ENCODE measurements at places on chromosomes 5 and 9.

GRCh38 chr5:109759306-109759705 is 69.6 kb downstream of the MAN2A1 start:
- DNase-seq = no peak

- no peak for DNase-seq
These were observed 43.7 kb upstream of the TTC1 start for GRCh38 chr5:159965031-159965837.

DNA sequence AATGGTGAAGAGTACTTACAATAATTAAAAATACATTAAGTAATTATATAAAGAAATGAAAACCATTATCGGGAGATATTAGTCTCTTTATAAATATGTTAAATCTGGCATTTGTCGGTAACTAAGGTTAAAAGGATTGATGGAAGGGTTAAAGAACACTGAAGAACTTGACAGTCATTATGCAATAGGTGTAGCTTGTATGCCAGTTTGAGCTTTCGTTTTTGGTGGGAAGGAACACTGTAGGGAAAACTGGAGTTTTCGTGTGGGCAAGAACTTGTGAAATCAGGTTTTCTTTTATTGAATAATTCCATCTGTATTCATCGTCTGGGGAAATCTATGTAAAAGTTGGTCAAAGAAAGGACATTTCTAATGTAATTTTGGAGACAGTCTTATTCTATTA is 142.3 kb downstream of the DMRTA1 start:
- no peak for DNase-seq

- no peak for DNase-seq
These were observed 3.0 kb upstream of the C5orf52 start for GRCh38 chr5:157668356-157668755.

DNA sequence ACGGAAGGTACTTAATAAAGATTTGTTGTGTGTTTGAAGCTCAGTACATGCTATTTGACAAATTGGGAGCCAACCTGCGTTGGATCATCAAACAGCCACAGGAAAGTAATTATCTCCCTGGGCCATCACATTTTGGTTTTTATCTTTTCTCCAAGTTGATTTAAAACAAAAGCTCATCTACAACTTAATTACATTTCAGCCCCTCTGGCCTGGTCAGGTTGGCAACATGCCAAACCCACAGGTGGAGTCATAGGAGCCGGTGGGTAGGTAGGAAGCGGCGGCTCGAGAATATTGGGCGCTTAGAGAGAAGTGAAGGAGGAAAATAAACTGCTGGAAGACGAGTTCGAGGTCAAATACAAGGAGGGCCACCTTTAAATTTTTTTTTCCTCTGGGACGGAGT is 64.9 kb upstream of the FANCC start:
- no peak for DNase-seq

DNA sequence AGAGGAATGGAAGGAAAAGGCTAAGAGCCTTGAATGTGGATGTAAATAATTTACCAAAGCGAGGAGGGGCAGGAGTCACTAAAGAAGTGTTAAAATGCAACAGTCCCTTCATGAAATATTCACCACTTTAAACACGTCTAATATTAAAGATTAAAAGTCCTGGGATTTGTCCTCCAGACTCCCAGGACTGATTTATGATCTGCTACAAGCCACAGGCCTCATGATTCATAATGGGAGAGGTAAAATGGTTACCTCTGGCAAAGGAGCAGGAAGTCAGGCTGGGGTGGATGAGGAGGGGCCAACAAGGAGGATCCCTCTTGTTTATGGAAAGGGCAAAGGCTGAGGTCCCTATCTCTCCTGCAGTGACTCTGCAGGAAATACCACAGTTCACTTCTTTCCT is 292.4 kb downstream of the TRIM32 start:
- DNase-seq = no peak

DNA sequence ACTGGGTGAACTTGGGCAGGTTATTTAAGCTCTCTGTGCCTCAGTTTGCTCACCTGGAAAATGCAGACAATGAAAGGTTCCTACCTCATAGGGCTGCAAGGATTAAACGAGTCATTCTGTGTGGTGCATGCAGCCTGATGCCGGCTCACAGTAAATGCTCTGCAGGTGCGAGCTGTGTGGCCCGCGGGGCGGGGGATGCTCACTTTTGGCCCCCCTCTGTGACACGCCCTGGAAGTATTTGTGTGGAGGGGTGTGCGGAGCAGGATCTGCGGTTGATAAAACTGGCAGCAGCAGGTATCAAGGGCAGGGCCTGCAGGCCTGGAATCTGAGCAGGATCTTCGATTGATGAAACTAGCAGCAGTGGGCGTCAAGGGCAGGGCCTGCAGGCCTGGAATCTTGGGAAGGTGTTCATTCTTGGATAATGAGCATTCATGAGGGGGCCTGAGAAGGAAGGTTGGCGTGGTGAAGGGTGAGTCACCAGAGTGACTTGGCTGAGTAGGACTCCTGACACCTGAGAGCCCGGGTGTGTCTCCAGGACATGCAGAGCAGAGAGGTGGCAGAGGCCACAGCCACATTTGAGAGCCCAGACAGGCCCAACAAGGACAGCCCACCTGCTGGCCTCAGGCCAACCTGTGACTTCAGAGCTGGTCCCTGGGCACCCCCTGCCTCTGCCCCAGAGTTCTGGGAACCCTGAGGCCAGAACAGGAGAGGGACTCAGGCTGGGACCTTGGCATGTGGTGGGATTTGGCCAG is 11.9 kb downstream of the UNC5A start:
- no peak for DNase-seq

- no peak for DNase-seq
These were observed 5.8 kb upstream of the BICD2 start for GRCh38 chr9:92770360-92770995.

DNA sequence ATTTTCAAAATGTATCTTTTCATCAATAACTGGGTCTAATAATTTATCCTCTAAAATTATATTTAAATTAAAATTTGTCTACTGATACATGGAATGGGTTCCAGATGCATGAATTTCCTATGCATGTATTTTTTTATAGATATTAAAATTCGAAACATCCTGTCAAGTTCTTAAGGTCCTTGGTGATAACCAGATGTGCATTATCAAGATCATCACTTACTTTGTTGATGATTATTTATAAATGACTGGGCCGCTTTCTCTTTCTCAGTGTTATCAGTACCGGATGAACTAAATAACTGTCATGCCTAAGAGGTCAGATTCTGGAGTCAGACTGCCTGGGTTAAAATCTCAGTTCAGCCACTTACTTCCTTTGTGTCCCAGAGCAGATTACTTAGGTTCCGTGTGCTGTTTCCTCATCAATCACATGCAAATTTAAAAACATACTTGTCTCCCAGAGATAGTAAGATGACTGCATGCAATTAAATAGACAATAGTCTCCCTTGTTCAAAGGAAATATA is 124.3 kb downstream of the TEX10 start:
- no peak for DNase-seq

DNA sequence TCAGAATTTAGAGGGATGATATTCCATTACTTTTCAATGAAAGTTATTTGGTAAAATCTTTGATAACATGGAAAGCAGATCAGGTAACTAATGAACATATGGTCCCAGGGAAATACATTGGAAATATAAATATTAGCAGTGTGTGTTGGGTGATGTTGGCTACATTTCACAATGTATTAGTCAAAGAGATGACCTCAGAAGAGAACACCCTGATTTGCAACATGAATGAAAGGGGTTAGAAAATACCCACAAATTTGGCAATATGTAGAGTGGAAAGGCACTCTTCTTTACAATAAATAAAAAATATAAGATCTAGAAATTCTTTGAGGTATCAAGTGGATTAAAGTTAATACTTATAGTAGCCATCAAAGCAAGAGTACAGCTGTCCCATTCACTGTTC is 606.7 kb downstream of the PSAT1 start:
- no peak for DNase-seq

GRCh38 chr5:147954971-147955370 is 48.6 kb upstream of the C5orf46 start:
- DNase-seq = no peak

DNA sequence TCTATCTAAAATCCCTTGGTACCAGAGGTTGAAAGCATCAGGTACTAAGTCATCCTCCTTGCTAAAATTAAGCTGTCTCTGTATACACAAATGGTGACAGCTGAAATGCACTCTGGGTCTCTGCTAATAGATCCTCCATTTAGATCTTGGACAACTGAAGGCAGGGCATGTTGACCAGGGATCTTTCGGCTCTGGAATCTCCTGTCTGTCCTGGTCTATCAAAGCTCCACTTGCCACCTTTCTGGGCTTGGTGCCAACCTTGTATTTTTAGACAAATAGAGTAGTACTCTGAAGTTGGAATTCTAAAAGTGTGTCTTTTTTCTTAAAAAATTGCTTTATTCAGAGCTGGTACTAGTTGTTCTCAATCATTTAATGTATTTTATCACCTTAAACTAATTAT is 135.2 kb upstream of the HMHB1 start:
- DNase-seq = no peak

Data from HS-27A (cell line).